ENCODE measurements at places on chromosomes 6 and 20.

DNA sequence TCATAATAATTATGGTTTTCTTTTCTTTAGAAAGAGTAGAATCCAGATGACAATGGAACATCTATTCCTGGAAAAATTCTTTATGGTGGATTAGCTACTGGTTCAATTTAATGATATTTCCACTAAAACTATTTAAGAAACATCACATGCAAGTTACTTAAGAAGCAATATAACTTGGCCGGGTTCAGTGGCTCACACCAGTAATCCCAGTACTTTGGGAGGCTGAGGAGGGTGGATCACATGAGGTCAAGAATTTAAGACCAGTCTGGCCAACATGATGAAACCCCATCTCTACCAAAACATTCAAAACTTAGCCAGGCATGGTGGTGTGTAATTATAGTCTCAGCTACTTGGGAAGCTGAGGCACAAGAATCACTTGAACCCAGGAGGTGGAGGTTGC is 65.9 kb upstream of the SMLR1 start:
- no peak for DNase-seq

- DNase-seq, result no peak
These were observed 28.2 kb downstream of the PDRG1 start for GRCh38 chr20:31923388-31924331.

DNA sequence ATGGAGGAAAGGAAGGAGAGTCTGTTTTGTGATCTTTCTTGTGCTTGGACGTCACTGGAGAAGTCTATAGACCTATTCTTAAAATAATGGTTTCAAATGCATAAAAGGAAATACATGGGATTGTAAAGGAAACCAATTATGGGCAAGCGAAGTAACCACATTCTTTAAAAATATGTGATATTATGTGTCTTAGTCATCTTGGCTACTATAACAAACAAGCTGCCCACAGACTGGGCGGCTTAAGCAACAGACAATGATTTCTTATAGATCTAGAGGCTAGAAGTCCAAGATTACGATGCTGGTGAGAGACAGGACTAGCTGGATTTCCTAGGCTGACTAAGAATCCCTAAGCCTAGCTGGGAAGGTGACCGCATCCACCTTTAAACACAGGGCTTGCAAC is 49.4 kb upstream of the CD83 start:
- no peak for DNase-seq

GRCh38 chr6:131000544-131000943 is 62.5 kb downstream of the EPB41L2 start:
- no peak for DNase-seq

DNA sequence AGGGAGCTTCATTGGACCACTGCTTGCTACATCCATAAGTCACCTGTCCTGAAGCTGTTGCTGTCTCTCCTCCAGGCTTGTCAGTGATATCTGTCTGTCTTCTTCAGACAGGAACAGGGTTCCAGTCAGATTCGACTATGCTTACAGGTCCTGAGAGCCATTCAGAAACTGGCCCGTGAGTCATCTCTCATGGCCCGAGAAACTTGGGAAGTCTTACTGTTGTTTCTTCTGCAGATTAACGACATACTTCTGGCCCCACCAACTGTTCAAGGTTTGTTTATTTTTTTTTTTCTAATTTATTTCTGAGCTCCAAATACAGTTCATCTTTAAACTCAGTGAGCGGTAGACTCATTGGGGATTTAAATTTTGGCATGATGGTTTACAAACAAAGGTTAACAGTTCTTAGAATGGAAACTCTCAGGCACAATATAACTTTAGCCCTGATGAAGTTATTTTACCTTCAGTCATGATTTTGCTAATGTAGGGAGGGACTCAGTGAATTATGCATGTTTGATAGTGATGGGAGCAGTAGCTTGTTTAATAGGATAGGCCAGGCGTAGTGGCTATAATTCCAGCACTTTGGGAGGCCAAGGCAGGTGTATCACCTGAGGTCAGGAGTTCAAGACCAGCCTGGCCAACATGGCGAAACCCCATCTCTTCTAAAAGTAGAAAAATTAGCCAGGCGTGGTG is 24.7 kb downstream of the RALGAPB start:
- no peak for DNase-seq

DNA sequence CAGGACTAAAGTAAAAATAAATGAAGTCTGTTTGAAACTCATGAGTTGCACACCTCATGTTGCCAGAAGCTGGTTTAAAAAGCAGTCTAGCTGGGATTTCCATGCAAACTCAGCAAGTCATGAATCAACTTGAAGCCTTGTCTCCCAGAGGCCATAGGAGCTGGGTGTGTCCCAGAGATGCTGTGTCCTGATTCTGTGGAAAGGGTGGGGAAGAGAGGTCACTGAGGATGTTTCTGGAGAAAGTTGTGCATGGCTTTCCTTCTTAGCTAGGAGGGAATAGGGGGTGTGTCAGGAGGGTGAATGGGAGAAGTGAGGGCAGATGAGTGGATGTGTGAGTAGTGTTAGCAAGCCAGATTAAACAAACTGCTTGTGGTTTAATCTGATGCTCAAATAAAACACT is 111.3 kb downstream of the ADAT2 start:
- DNase-seq, result no peak

DNA sequence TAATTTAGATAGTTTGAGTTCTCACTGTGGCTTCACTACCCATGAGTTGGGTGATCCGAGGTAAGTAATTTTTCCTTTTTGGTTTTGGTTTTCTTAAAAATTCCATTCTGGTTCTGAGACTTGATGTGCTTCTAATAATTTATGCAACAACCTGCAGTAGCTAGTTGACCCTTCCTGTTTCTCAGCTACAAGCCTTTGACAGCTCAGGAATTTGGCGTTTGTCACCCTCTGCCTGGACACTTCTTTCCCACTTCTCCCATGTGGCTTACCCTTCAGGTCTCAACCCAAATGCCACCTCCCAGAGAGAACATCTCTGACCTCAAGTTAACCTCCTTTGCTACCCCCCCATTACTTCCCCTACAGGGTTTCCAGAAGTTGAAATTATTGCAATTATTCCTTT is 49.7 kb upstream of the TSHZ2 start:
- no peak for DNase-seq

- peak; percentile 72 for DNase-seq
These were observed 11.3 kb downstream of the TXNDC5 start for GRCh38 chr6:7899101-7899888.

GRCh38 chr20:23080521-23080920 is 5.6 kb downstream of the CD93 start:
- DNase-seq, result no peak

GRCh38 chr20:58028123-58028522 is 200.3 kb downstream of the ANKRD60 start:
- DNase-seq, result peak; percentile 83

GRCh38 chr6:155523821-155524651 is 68.4 kb upstream of the NOX3 start:
- peak; percentile 91 for DNase-seq
